ENCODE measurements at places on chromosomes 12 and 14. TPM values are rescaled to one million over a fixed set of nuclear protein-coding genes. Genes with fewer than 3 reads are reported as not detected.

GRCh38 chr12:95994476-95994875, 1.7 kb downstream of the HAL start:
- no peak for DNase-seq
- no peak overlapping the region for H3K27ac ChIP-seq
- no peaks in the 10 kb centered on the region for H3K36me3 ChIP-seq
- H3K4me3 ChIP-seq = no peak overlapping the region

Gene EIF2S3B
- total RNA-seq = 0.66 TPM

DNA sequence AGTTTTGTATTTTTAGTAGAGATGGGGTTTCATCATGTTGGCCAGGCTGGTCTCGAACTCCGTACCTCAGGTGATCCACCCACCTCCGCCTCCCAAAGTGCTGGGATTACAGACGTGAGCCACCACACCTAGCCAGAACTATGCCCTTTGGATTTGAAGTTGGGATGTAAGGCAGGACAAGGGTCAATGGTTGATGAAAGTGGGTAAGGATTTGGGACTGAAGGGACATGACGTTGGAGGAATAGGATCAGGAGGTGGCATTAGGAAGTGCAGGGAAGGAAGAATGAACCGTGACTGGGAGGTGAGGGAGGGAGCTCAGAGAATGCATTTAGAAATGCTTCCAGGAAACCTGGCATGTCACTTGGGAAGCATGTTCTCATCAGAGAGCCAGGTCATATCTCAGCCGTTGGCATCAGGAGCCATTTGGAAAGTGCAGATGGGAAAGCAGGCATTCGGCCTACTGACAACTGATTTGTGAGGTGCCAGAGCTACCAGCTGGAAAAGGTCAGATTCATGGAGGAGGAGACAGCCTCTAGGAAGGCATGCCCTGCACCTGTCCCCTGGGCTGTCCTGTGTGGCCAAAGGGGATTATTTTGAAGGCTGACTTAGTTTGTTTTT, 2.2 kb downstream of the CRADD start:
- H3K27ac ChIP-seq = peak overlapping the region; percentile 90
- H3K4me1 ChIP-seq = peaks cover 50% of the 10 kb centered on the region
- H3K4me3 ChIP-seq = no peak overlapping the region
- no peaks in the 10 kb centered on the region for H3K27me3 ChIP-seq
- DNase-seq = no peak

GRCh38 chr12:52202361-52203078, 10.7 kb upstream of the KRT80 start:
- peak; percentile 58 for DNase-seq
- H3K27me3 ChIP-seq = no peaks in the 10 kb centered on the region
- peaks cover 4% of the 10 kb centered on the region for H3K4me1 ChIP-seq
- no peak overlapping the region for H3K27ac ChIP-seq

GRCh38 chr12:6606331-6607131, 648 bp downstream of the CHD4 start:
- H3K4me3 ChIP-seq = peak overlapping the region; percentile 94
- DNase-seq = peak; percentile 89
- H3K4me1 ChIP-seq = peaks cover 55% of the 10 kb centered on the region
- peaks cover 15% of the 10 kb centered on the region for H3K36me3 ChIP-seq
- H3K27me3 ChIP-seq = no peaks in the 10 kb centered on the region

- H3K27ac ChIP-seq = no peak overlapping the region
- no peak overlapping the region for H3K4me3 ChIP-seq
- DNase-seq = no peak
- peaks cover 7% of the 10 kb centered on the region for H3K4me1 ChIP-seq
Observed at GRCh38 chr14:92924247-92924646, 1.3 kb downstream of the CHGA start.

Gene FGD4
- 17.3 TPM for total RNA-seq

GRCh38 chr12:56236985-56237384, 7.1 kb downstream of the SLC39A5 start:
- no peak overlapping the region for H3K4me3 ChIP-seq
- DNase-seq = no peak
- peaks cover 52% of the 10 kb centered on the region for H3K36me3 ChIP-seq
- H3K27ac ChIP-seq = no peak overlapping the region
